ENCODE measurements at places on chromosomes 7 and 10. TPM values are rescaled to one million over a fixed set of nuclear protein-coding genes. Genes with fewer than 3 reads are reported as not detected.

LIPN gene
- total RNA-seq, result not detected

CUBN gene
- total RNA-seq, result 10.9 TPM

DNA sequence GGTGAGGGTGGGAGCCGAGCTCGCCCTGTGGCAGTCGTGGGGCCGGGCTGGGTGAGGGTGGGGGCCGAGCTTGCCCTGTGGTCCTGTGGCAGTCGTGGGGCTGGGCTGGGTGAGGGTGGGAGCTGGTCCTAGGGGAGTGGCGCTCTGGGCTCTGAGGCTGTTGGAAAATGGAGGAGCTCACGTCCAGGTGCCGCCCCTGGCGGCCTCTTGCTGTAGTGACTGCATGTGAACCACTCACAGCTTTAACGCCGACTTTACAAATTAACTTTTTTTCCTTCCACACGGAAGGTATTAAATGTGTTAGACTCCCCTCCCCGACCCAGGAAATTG is 312.6 kb downstream of the WDR37 start:
- no peak overlapping the region for H3K4me3 ChIP-seq
- peaks cover 4% of the 10 kb centered on the region for H3K27me3 ChIP-seq
- H3K27ac ChIP-seq, result no peak overlapping the region

GNGT1 gene
- total RNA-seq, result not detected

DNA sequence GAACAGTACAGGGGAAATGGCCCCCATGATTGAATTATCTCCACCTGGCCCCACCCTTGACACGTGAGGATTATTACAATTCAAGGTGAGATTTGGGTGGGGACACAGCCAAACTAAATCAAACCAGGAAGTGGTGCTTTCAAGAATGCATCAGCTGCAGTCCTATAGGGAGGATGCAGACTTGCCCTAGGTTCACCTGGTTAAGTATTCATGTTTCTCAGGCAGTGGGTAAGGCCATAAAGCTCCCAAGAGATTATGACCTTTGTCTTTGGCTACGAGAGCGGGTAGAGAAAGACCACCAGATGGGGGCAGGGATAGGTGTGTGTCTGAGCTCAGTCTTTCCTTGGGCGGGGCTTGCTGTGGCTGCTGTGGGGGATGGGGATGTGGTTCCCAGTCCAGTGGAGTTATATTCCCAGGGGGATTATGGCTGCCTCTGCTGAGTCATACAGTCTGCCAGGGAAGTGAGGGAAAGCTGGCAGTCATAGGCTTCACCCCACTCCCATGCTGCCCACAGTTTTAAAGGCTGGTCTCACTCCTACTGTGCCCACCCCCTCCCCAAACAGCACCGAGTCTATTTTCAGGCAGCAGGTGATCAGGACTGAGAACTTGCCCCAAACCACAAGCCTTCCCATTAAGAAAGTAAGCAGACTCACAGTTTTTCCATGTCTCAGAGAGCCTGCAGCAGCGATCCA is 8.4 kb upstream of the R3HCC1L start:
- no peak for DNase-seq
- H3K4me1 ChIP-seq, result no peaks in the 10 kb centered on the region
- H3K27ac ChIP-seq, result no peak overlapping the region
- no peaks in the 10 kb centered on the region for H3K36me3 ChIP-seq

- H3K27me3 ChIP-seq, result no peaks in the 10 kb centered on the region
- no peak for DNase-seq
- H3K4me1 ChIP-seq, result no peaks in the 10 kb centered on the region
- H3K27ac ChIP-seq, result no peak overlapping the region
Observed at GRCh38 chr10:24041834-24042233, 167.1 kb upstream of the KIAA1217 start.

DNA sequence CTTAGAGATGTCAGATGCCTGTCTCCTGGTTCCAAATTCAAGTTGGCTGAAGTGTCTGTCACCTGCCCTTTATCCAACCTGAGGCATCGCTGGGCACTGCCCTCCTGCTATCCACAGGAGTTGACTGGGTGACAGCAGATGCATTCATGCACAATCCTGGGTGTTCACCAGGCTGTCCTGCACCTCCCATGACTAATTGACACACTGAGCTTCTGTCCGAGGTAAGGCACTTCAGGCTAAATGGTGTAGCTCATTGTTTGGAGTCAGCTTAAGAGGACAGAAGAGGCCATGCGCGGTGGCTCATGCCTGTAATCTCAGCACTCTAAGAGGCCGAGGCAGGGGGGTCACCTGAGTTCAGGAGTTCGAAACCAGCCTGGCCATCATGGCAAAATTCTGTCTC is 2.4 kb downstream of the UCMA start:
- H3K27me3 ChIP-seq, result no peaks in the 10 kb centered on the region
- H3K4me3 ChIP-seq, result no peak overlapping the region
- no peak overlapping the region for H3K27ac ChIP-seq
- no peaks in the 10 kb centered on the region for H3K36me3 ChIP-seq
- no peaks in the 10 kb centered on the region for H3K4me1 ChIP-seq

- no peak for DNase-seq
- H3K27ac ChIP-seq, result no peak overlapping the region
- peaks cover 3% of the 10 kb centered on the region for H3K36me3 ChIP-seq
- no peak overlapping the region for H3K4me3 ChIP-seq
Observed at GRCh38 chr7:152354061-152354460, 81.7 kb downstream of the KMT2C start.

FANK1 gene
- 0.99 TPM for total RNA-seq

GRCh38 chr7:97460433-97460832 is 271.5 kb upstream of the TAC1 start:
- DNase-seq, result no peak
- H3K4me3 ChIP-seq, result no peak overlapping the region

All from CD4-positive, alpha-beta memory T cell (primary cell).